ENCODE measurements at places on chromosomes 12 and 14.

DNA sequence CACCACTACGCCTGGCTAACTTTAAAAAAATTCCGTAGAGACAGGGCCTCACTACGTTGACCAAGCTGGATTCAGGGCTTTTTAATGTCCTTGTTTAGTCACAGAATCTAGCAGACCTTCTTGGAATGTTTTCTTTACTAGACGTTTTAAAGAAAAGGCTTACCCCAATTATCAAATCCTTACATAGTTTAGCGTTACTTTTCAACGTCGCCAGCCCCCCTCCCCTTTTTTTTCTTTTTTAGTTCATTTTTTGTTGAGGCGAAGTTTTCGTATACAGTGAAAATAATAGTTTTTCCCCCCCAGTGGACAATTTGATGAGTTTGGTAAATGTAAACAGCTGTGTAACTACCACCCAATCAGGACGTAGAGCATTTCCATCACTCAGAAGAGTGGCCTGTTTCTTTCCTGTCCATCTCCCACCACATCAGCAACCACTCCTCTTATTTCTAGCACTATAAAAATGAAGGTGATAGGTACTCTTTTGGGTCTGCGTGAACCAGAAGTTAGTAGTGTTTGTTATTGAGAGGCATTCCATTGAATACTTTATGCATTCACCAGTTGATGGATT is 753 bp upstream of the DLGAP5 start:
- no peak for DNase-seq

DNA sequence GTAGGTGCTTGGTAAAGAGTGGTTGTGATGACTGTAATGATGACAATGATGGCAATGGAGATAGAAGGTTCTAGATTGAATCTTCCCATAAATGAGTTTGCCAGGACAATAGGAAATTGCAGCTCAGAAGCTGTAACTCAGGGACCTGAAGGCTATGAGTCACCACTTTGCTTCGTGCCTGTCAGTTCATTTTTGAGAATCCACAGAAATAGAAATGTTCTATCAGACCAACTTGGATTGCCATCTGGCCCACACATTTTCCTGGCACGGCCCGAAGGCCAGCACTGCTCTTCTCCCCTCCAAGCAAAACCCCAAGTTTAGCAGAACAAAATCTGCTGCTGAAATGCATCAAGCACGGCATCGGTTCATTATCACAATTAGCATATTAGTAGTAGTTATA is 1127.0 kb downstream of the BCL11B start:
- DNase-seq = no peak

DNA sequence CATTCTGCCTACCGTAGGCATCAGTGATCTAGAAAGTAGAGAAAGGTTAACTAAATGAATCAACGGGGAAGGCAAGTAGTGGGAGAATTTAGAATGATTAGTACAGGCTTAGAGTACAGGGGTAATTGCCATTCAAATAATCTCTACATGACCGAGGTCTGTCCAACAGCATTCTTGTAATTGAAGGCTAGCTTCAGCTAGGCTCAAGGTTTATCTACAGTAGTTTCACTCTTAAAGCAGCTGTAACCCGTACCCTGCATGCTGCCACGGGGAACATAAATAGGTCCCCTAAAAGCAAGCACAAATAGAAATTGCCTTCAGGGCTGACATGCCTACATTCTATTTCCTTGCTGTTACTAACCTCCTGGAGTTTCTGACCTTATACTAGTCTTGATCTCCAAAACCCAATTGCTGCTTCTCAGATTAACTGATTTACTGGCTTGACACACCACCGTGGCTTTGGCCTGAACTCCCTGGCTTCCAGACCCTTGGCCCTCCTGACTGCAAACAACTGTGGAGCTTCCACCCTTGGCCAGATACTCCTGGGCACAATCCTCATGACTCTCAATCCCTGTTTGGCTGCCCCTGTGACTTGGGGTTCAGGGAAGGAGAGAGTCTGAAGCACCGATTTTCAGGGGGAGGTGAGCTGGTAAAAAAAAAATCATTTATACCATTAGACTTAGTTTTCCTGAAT is 242.1 kb upstream of the FOXN3 start:
- no peak for DNase-seq

GRCh38 chr12:10341892-10342509 is 34.3 kb downstream of the KLRD1 start:
- no peak for DNase-seq

DNA sequence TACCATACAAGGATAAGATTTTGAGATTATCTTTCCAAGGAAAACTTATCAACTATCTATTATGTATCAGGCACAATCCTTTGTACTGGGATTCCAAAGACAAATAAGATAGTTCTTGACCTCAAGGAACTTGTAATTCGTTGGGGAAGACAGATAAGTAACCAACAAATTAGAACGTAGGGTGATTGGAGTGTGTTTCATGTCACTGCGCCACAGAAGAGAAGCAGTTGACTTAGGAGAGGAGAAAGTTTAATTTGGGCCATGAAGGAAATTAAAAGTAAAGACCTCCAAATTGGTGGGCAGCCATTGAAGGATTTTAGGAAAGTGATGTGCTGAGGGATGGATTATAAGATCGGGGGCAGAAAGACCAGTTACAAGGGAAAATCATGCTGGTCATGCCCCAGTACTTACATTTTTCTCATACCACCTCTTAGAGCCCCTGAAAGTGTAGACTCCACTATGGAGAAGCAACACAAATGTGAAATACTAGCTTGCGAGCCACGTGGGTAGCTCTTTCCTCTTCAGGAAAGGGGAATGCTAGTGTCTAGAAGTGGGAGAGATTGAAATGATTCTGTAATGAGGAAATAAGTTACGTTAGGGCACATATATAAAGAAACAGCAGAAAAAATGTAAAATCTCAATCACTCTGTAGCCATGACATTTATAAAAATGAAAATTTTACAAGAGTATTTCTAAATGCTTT is 148.7 kb downstream of the ETV6 start:
- no peak for DNase-seq

DNA sequence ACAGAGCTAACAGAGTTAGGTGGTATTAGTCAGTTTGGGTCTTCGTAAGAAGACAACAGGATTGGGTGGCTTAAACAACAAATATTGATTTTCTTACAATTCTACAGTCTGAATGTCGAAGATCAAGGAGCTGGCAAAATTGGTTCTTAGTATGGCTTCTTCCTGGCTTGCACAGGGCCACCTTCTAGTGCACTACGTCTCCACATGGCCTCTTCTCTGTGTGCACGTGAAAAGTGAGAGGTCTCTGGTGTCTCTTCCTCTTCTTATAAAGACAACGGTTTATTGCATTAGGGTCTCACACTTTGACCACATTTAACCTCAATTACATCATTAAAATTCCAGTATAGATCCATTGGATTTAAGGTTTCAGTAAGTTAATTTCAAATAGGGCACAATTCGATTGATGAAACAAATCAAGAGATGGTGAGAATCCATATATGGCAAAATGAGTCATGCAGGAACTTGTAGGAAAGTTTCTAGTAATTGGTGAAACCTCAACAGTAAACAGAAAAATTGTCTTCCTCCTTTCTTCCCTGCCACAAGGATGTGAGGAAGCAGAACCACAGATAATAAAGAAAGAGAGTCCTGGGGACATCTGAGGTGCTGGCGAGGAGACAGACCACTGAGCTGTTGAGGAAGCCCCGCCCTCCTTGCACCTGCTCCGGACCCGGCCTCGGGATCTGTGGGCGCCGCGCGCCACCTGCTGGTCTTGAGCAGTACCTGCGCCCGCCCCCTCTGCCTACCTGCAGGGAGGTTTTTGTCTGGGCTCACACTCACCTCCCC is 846.7 kb downstream of the TMEM121 start:
- peak; percentile 62 for DNase-seq

DNA sequence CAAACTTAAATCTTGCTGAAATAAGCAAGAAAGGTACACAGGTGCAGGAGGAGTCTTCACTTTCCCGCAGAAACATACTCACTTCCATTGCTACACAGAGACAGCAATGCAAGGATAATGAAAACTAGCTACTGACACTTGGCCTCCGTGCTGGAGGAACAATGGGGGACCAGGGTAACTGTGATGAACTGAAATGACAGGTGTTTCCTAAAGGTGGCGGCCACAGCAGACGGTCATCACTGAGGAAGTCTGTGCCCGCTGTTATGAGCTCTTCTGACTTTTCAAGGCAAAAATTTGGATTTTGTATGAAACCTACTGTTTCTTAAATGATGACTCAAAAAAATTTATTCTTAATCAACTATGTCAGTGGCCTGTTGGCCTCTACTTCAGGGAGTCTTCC is 189.4 kb downstream of the CACNA1C start:
- DNase-seq = no peak

GRCh38 chr12:34376133-34376799 is 354.0 kb downstream of the ALG10 start:
- DNase-seq = no peak

GRCh38 chr14:32224737-32225377 is 21.8 kb upstream of the RNU6-8 start:
- no peak for DNase-seq

DNA sequence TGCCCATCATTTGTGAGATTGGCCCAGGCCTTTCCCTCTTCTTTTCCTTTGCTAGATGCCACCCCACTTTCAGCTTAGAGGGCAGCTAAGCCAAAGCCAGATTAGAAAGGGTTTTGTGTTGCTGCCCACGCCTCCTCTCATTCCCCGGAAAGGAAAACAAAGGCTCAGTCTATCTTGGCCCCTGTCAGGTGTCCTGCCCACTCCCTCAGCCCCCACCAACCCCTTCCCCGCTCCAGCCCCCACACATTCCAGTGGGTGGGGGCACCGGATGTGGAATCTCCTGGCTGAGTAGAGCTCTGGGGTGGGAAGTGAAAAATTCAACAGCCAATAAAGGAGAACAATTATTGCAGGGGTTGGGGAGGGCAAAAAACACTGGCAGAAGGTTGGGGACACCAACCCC is 2.2 kb downstream of the BLOC1S1 start:
- no peak for DNase-seq

DNA sequence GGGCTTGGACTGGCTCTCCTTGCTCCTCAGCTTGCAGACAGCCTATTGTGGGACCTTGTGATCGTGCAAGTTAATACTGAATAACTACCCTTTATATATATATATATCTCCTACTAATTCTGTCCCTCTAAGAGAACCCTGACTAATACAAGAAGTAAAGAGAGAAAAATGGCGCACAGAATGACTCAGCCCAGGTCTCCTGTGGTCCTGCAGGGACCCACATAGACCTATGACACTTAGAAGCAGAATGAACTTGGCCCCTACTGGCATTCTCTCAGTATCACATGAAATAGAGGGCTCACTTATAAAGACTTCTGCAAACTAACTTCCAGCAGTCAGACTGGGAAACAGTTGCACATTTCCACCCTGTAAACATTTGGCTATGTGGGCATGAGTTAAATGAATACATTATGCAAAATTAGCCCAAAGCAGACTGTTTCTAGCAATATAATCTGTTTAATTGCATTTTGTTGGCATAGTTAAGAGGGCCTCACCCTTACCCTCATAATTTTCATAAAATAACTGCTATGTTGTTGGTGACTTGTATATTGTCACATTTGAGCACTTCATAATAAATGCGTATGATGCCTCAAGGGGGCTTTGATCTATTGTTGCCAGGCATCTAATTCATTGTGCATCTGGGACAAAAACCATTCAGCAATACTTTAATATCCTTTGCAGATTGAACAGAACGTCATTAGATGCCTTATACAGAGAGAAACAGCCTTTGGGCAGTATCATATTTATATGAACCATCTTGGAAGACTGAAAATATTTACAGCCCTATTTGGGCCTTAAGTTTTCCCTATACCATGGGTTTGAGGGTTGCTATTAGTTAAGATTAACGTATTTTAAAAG is 349.7 kb upstream of the DIO2 start:
- DNase-seq = no peak

GRCh38 chr14:51180577-51180976 is 59.5 kb upstream of the TMX1 start:
- DNase-seq = no peak

GRCh38 chr12:117404203-117404853 is 42.9 kb upstream of the NOS1 start:
- DNase-seq = no peak
